ENCODE measurements at places on chromosomes 2 and 18.
A peak's percentile ranks its signal among the peaks of the same experiment; 100 is the strongest.

DNA sequence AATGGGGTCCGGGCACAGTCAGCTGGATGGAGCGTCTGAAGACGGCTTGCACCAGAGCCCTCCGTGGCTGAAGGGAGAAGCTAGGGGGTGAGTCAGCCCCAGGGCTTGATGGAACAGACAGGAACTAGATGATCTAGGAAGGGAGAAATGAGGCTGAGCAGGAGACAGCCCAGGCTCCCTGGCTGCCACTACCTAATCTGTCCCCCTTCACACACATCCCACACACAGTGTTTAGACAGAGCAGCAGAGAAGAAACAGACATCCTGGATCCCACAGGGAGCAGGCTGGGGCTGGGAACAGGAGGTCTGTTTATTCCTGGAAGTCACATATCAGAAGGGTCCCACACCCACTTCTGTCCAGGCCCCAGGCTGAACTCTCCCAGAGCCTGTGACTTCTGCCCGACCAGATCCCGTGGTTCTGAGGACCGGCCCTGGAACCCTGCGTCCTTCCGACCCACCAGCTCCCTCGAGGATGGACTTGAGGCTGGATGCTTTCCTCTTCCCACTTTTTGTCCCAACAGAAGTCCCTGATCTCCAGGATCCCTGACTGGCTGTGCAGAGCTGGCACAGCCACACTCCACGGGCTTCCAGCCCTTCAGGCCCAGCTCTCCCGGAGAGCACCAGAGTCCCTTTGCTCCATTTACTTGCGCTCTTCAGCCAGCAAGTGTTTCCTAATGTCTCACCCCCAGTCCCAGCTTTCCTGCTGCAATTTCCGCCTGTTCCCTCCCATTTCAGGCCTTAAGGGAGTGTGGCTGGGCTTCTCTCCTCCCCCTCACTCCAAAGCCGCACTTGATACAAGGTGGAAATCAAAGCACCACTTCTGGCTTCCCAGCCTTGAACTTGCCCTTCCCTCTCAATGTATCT is 1.5 kb upstream of the GPBAR1 start:
- no peak for DNase-seq

DNA sequence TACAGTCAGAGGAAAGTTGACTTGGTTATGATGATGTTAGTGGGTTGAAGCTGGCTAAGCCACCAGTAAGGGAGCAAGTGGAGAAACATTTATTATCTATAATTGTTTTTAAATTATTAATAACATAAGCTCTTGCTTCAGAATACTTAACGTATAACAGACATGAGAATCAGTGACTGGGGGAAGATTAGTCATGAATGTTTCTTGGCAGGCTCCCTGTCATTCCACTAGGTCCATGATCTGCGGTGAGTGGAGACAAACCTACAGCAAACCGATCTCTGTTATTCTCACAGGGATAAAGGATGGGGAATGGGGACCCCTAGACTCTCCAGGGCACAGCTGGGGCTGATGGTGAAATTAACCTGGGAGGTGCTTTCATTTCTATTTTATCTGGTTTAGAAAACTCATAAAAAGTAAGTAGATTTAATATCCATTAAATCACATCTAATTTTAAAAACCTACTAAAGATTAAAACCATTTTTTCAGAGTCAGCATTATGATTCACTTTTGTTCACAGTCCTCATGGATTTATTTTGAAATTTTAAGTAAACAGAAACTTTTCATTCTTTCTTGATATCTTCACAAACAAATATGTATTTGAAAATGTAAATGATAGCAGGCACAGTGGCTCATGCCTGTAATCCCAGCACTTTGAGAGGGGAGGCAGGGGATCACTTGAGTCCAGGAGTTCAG is 420.3 kb downstream of the PTPRM start:
- no peak for DNase-seq

- no peak for DNase-seq
These were observed 36.4 kb upstream of the FOSL2 start for GRCh38 chr2:28356095-28356911.

DNA sequence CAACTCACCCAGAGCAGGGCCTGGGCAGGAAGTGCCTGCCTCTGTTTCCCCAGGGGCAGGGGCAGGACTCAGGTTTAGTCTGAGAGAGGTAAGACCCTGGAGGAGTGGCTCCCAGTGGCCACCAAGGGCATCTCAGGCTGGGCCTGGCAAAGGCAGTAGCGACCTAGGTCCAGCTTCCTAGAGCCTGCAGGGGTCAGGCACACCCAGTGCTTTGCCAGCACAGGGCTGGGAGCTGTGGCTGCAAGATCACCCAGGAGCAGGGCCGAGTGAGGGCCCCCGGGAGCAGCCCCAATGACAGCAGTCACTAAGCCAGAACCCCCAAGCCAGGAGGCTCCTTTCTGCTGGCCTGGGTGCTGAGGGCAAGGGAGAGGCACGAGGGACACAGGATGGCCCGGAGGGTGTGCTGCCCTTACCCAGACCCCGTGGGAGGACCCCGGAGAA is 8.8 kb upstream of the DUSP2 start:
- DNase-seq = no peak

GRCh38 chr2:22329211-22330154 is 1055.5 kb upstream of the KLHL29 start:
- no peak for DNase-seq

- no peak for DNase-seq
These were observed 130.1 kb upstream of the CDH20 start for GRCh38 chr18:61203151-61203550.

GRCh38 chr2:239204876-239205468 is 195.8 kb downstream of the HDAC4 start:
- DNase-seq = no peak

DNA sequence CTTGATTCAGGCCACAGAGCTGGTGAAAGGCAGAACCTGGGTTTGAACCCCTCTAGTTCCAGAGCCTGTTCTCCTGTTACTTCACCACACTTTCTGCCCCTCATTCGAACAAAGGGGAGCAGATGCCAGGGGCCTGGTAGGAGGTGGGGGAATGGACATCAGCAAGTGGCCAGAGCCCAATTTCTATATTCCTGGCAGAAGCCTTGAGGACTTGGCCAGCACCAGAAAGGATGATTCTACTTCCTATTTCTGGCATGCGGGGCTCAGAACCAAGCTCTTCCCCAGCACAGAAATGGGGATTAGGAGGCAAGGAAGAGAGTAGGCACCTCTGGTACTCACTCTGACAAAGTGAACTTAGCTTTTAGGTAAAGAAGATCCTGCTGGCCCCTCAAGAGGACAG is 49.3 kb downstream of the ADD2 start:
- no peak for DNase-seq

- DNase-seq = no peak
These were observed 297.2 kb downstream of the NDUFA10 start for GRCh38 chr2:239727776-239728600.

GRCh38 chr18:66647671-66648070 is 43.8 kb upstream of the CDH19 start:
- no peak for DNase-seq

GRCh38 chr18:55477499-55477859 is 110.5 kb downstream of the TCF4 start:
- peak; percentile 35 for DNase-seq

- DNase-seq = no peak
These were observed 148.2 kb downstream of the NDUFA10 start for GRCh38 chr2:239876948-239877289.

DNA sequence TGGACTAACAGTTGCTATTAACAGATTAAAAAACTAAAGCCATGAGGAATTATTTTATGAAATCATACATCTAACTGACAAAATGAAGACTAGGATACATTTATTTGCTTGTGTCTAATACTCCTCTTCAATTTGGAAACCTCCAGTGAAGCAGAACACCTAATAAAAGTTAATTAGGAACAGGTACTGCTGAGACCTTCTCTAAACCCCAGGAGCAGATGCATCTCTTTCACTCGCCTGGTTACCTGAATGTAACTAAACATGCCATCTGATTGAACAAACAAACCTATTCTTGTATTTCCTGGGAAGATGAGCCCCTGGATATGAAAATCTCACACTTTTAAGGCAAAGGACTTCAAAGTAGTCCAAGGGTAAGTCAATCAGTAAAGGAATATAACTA is 898.2 kb downstream of the NRXN1 start:
- DNase-seq = no peak

GRCh38 chr2:180599804-180600203 is 380.6 kb upstream of the UBE2E3 start:
- no peak for DNase-seq

GRCh38 chr2:240410004-240410403 is 25.5 kb upstream of the GPC1 start:
- no peak for DNase-seq

DNA sequence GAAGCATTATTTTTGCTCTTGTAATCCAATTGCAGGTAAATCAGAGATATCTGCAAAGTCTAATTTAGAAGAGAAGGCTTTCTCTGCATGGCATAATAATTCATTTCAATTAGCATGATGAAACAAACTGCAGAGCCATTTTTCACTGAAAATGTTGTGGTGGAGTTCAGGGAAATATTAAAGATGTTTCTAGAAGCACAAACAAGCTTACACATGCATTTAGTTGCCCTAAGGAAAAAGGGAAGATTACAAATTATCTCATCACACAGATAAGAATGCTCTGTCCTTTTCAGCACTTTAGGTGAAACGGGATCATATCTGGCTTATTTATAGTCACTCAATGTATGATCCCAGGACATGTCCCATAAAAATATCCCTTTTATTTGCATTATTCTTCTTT is 252.1 kb upstream of the TANK start:
- DNase-seq = no peak

DNA sequence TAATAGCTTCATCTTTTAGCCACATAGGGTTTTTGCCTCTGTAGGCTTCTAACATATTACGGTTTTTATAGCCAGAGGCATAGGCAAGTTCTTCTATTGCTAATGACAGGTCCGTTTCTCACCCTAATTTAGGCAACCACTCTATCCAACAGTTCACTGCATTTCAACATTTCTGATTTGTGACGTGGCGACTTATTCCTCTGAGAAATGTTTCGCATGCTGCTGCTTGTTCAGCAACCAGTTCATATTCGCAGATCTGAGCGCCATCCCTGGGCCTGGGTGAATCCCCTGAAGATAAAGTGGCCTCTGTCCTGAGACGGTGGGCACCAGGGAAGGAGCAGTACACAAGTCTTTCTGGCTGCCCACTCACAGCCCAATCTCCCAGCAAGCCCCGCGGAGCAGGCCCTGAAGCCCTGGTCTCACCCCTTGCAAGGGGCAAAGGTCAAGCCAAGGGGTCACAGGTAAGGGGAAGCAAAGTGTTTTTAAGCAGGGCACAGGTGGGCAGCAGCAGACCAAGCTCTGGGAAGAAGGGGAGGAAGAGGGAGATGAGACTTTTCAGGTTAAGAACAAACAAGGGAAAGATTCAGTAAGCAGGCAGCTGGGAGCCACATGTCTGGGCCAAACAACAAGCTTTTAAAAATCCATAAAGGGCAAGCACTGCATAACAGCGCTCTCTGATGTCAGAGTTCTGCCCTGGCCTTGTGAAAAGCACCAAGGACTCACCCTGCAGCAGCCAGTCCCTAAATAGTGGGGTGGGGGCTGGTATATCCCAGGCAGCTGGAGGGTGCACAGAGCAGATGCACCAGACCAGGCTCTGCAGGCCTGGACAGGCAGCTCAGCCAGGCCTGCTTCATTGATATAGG is 10.8 kb upstream of the COX7A2L start:
- no peak for DNase-seq

GRCh38 chr2:235533616-235534385 is 40.0 kb downstream of the AGAP1 start:
- DNase-seq = no peak

- DNase-seq = no peak
These were observed 2.9 kb downstream of the IWS1 start for GRCh38 chr2:127523269-127523939.

DNA sequence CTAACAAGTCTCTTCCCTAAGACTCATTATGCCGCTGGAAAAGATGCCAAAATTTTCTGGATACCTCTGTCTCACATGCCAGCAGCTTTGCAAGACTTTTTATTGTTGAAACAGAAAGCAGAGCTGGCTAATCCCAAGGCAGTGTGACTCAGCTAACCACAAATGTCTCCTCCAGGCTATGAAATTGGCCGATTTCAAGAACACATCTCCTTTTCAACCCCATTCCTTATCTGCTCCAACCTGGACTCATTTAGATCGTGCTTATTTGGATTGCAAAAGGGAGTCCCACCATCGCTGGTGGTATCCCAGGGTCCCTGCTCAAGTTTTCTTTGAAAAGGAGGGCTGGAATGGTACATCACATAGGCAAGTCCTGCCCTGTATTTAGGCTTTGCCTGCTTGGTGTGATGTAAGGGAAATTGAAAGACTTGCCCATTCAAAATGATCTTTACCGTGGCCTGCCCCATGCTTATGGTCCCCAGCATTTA is 26.3 kb downstream of the DHRS9 start:
- peak; percentile 67 for DNase-seq

DNA sequence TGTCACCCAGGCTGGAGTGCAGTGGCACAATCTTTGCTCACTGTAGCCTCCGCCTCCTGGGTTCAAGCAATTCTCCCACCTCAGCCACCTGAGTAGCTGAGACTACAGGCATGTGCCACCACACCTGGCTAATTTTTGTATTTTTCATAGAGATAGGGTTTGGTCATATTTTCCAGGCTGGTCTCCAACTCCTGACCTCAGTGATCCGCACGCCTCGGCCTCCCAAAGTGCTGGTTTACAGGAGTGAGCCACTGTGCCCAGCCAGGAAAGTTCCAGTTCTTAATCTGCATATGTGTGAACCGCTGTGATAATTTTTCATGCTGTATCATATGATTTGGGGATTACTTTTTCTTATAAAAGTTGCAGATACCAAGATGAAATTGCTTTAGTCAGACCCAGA is 14.6 kb upstream of the PPP4R1 start:
- no peak for DNase-seq

DNA sequence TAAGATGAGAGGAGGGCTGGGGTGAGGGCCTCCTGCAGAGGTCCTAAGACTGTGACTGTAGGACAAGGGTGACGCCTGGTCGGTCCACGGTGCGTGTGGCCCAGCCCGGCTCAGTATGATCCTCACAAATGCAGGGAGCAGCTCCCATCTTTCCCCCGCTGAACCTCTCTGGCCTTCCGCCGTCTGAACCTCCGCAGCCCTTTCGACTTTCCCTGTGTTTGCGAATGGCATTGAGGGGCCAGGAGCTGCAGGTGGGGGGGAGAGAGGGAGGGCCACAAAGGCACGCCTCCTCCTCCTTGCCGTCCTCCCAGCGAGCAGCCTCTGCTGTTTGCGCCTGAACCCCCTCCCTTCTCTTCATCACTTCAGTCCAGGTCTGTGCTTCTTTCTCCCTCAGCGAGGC is 68.6 kb upstream of the PXDN start:
- DNase-seq = no peak

- no peak for DNase-seq
These were observed 72.0 kb upstream of the ODC1 start for GRCh38 chr2:10520154-10520553.

DNA sequence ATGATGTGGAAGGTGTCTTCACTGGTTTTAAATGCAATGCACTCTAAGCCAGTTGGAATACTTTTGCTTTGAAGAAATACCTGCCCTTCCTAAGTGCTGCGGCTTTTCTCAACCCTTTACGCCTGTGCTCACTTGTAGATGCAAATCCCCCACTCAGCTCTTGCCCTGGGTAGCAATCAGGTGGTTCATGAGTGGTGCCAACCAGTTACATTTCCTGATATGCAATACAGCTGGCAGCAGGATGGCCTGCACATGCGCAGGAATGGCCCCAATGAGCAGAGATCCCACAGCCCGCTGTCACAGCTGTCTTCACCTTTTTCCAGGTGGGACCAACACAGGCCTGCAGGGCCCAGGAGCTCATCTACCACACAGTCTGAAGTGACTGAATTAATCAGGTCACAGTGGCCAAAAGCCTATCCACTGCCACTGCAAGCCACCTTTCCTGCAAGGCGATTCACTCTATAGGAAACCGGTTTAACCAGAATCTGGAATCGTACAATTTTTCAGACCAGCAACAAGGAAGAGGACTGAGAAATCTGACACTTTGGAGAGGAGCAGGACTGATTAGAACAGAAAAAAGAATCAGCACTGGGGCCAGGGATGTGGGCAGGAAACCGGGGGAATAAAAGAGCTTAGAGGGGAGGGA is 247.8 kb downstream of the MYT1L start:
- no peak for DNase-seq
